ENCODE measurements at places on chromosomes 2 and 18.

- DNase-seq: no peak
These were observed 486.7 kb upstream of the GCFC2 start for GRCh38 chr2:76197428-76197827.

DNA sequence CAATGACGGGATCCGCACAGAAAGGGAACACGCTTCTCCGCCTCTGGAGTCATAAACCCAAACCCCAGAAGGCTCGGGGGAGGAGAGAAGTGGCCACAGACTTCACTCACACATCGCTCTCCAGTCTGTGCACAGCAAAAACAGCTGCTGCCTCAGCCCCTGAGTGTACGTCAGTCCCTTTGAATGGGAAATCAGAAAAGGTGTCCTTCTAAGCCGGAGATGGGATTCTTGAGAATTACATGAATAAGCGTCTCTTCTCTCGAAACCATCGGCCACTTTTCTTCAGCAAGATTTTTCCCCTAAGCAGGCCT, 78.3 kb downstream of the PDCL3 start:
- no peak for DNase-seq

GRCh38 chr2:81445176-81445575, 1140.6 kb upstream of the LRRTM1 start:
- no peak for DNase-seq

- DNase-seq: no peak
These were observed 256.6 kb upstream of the NT5C1B start for GRCh38 chr2:18845854-18846445.

DNA sequence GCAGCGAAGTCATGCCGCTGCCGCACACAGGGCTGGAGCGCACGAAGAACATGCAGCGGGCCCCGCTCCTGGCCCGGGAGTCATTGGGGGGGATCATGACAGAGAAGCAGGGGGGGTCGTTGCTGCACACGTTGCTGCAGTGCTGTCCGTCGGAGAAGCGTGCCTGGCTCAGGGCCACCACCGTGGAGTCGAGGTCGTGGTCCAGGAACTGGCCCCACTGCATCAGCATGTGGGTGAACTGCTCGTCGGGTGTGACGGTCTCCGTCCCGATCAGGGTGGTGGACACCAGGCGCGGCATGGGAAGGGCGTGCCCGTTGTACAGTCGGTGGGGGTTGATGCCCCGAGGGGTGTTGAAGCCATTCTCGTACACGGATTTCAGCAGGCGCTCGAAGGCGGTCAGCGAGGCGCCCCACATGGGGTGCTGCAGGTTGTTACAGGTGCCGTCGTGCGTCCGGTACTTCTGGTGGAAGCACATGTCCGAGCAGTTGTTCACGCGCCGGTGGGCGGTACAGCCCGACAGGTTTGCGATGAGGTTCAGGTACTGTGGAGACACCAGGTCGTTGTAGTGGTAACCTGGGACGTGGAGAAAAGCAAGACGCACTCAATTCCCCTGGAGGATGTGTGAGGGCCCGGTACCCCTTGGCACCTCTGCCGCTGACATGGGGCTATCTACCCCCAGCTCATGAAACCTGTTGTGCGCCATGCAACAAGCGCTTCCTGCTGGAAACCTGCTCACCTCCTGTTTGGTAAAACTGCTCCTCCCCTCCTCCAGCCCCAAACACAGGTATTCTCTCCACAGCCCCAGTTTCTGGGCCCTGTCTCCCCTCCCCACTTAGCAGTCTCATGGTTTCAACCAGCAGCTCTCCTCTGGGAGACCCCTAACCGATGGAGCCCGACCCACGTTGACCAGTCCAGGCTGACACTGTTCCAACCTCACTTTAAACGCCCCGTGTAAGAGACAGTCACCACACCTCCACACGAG, 94.9 kb downstream of the PXDN start:
- DNase-seq: peak; percentile 70

- DNase-seq: no peak
These were observed 888 bp downstream of the FASTKD2 start for GRCh38 chr2:206766057-206766930.

- DNase-seq: no peak
These were observed 6.7 kb upstream of the B3GNT7 start for GRCh38 chr2:231388725-231389346.

- no peak for DNase-seq
These were observed 64.6 kb downstream of the TGIF1 start for GRCh38 chr18:3514312-3515216.

DNA sequence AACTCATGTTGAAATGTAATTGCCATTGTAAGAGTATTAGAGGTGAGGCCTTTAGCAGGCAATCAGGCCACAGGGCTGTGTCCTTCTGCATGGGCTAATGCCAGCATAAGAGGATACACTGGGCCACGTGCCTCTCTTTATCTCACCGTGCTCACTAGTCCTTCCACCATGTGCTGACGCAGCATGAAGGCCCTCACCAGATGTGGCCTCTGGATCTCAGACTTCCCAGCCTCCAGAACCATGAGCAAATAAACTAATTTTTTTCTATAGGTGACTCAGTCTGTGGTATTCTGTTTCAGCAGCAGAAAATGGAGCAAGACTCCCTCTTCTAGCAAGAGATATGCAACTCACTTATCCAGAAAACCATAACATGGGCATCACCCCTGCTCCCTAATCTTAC, 149.7 kb upstream of the ZNF236 start:
- no peak for DNase-seq

GRCh38 chr18:3579701-3580100, 129.7 kb downstream of the TGIF1 start:
- DNase-seq: no peak

GRCh38 chr18:13136056-13136903, 82.3 kb upstream of the LDLRAD4 start:
- no peak for DNase-seq

GRCh38 chr2:69975136-69975852, 13.9 kb upstream of the ASPRV1 start:
- no peak for DNase-seq

DNA sequence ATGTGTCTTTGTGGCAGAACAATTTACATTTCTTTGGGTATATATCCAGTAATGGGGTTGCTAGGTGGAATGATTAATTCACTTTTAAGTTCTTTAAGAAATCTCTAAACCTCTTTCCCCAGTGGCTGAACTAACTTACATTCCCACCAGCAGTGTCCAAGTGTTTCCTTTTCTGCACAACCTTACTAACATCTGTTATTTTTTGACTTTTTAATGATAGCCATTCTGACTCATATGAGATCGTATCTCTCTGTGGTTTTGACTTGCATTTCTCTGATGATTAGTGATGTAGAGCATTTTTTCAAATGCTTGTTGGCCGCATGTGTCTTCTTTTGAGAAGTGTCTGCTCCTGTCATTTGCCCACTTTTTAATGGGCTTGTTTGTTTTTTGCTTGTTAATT, 43.1 kb upstream of the PTH2R start:
- DNase-seq: no peak

DNA sequence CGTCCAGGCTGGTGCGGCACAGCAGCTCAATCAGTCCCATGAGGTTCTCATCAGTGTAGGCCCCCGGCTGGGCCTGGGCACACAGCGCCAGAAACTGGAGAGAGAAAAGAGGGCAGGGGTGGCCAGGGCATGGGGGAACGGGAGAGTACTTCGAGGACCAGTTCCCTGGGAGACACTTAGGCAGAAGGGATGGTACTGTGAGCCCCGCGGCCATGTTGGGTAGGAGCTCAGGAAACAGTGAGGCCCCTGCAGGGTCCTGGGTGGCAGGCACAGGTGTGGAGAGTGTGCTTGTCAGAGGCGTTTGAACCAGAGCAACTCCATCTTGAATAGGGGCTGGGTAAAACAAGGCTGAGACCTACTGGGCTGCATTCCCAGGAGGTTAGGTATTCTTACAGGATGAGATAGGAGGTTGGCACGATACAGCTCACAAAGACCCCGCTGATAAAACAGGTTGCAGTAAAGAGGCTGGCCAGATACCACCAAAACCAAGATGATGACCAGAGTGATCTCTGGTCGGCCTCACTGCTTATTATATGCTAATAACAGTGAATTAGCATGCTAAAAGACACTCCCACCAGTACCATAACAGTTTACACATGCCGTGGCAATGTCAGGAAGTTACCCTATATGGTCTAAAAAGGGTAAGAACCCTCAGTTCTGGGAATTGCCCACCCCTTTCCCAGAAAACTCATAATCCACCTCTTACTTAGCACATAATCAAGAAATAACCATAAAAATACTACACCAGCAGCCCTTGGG, 51.9 kb upstream of the SEMA4C start:
- no peak for DNase-seq

DNA sequence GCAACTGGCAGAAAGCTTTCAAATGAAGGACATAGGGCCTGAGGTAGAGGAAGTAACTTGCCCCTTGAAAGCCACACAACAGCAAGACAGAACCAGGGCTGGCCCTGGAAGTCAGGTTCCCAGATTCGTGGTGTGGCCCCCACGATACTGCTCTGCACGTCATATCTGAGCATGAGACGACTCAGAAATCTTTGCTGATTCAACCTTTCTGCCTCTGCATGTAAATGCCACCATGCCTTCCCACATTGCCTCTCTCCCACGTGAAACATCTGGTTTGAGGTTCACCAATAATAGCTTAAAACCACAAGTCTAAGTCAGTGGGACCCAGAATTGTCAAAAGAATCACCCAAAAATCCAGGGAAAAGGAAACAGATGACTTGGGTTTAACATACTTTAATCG, 214.0 kb upstream of the TRIB2 start:
- DNase-seq: no peak

DNA sequence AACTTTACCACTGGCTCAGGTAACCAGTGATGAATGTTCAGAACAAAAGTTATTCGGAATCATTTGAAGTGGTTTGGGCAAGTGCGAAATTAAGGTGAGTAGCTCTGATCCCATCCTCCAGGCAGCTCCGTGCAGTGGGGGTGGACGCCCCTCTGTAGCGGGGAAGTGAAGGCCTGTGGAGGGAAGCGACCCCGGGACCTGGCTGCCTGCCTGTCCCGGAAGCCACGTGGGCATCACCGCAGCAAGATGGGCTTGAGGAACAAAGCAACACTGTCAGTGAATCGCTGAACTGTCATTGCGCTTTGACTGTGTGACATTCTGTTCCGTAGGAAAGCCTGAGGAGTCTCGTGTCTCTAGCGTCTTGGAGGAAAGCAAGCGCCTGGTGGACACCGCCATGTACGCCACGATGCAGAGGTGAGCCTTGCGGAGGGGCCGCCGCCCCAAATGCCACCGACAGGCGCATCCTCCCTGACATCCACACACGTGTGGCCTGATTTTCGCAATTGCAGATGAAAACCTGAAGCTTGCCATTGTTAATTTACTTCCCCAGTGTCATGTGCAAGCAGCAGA, 9.5 kb downstream of the TPO start:
- DNase-seq: no peak

DNA sequence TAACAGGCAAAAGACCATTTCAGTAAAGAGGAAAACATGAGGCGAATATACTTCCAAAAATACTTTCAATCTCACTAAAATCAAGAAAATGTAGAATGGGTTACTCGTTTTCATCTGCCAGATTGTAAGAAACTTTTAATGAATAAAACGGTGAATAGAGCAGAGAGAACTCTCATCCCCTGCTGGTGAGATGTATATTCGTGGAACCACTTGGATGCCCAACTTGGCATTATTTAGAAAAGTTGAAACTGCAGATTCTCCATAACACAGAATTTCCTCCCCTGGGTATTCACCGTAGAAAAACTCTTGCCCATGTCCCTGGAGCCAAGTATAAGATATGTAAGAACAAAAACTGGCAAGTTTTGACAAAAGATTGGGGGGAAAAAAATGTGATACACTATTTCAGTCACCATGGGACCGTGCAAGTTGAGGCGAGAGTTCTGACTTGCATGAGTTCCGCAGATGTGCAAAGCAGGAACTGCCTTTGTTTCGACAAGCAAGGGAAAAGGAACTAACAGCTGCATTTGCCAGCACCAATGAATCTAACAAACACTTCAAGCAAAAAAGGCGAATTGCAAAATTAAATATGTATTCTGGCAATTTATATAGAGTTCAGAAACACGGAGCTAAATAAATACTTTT, 14.8 kb downstream of the TIMM21 start:
- DNase-seq: no peak

- DNase-seq: no peak
These were observed 31.8 kb downstream of the SMAD2 start for GRCh38 chr18:47898696-47899095.

DNA sequence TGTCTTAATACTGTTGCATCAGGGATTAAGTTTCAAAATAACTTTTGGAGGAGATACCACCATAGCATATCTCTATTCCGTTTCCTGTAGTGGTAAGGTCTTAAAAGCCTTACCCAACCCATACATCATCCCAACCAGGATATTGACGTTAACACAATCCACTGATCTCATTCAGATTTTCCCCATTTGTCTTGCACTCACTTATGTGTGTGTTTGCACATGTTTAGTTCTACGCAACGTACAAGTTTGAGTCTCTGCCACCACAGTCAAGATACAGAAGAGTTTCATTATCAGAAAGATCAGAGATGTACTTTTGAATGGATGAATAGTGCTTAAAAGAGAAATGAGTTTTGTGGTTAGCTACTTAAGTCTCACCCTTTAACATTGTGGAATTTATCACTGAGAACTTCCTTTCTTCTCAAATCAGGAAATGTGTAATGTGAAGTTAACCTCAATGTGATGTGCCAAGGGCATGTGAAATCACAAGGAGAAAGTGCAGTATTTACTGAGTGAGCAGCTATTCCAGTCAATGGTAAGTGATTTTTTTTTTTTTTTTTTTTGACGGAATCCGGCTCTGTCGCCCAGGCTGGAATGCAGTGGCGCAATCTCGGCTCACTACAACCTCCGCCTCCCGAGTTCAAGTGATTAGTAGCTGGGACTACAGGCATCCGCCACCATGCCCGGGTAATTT, 69.2 kb upstream of the EPHA4 start:
- DNase-seq: no peak

DNA sequence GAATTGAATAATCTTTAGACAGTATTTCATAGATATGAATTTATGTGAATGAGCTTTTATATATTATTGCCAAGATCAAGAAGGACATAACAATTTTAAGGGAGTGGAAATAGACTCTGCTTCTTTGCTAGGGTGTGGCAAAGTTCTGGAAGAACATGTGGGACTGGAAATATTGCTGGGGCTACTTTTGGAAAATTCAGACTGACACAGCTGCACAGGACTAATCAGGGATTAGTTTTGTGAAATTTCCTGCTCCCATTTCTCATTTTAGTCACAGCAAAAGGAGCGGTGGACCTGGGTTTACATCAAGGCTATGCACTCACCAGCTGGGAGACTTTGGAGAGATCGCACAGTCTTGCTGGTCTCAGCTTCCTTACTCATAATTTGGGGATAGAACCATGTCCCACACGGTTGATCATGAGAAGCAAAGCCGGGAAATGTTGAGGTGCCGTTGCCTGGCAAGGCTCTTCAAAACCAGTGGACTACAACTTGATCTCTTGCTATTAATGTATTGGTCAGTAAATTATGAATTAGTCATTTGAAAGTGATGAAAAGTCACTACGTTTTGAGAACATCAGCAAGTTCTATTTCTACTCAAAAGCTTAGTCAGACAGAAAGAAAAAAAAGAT, 42.4 kb downstream of the IL1RL2 start:
- no peak for DNase-seq

DNA sequence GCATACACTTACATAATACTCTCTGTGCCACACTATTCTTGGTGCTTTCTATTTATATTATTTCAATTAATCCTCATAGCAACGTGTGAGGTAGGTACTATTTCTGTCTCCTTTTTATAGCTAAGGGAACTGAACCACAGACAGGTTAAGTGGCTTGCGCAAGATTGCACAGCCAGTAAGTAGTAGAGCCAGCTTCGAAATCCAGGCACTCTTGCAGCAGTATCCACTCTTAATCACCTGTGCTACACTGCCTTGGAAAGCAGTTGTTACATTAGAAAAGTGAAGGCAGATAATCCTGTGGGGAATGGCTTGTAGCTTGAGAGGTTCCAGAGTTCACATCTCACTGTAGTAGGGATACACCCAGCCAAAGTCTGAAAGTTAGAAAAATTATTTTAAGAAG, 198.3 kb downstream of the LDLRAD4 start:
- no peak for DNase-seq

- DNase-seq: no peak
These were observed 5.4 kb downstream of the SNORC start for GRCh38 chr2:232875256-232876121.

Data from coronary artery (tissue), 2 donors.